Hematopoietic multipotent progenitor cell treated with erythropoietin and hydrocortisone succinate and interleukin-3 and kit ligand, for 6 days (in vitro differentiated cells): ENCODE measurements at places on chromosomes 1 and 21.

GRCh38 chr1:40794974-40795715 lies 11.6 kb downstream of the KCNQ4 start:
- DNase-seq = no peak

GRCh38 chr1:196160066-196160795 lies 448.0 kb downstream of the KCNT2 start:
- DNase-seq = no peak

DNA sequence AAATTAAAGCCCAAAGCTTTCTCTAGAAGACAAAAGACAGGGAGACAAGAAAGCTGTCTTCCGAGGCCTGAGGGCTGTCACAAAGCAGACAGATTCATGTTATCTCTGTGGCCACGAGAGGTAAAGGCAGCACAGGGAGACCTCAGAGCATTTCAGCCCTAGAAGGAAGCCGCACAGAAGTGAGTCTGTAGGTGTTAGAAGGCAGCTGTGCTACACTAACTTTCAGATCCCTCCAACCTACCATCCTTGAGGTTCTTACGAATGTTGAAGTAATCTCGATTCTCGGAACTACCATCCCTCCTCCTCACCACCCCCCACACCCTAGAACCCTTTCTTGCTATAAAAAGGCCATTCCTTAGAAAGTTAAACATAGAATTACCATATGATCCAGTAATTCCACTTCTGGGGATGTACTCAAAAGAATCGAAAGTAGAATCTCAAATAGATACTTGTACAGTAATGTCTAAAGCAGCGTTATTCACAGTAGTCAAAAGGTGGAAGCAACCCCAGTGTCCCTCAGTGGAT lies 21.5 kb upstream of the LYST start:
- DNase-seq = no peak

GRCh38 chr21:42750737-42751530 lies 97.5 kb downstream of the PDE9A start:
- no peak for DNase-seq

- no peak for DNase-seq
These were observed 42.8 kb downstream of the C8A start for GRCh38 chr1:56897150-56898004.
